GM23248 (cell line): ENCODE measurements at places on chromosomes 1 and 21.

DNA sequence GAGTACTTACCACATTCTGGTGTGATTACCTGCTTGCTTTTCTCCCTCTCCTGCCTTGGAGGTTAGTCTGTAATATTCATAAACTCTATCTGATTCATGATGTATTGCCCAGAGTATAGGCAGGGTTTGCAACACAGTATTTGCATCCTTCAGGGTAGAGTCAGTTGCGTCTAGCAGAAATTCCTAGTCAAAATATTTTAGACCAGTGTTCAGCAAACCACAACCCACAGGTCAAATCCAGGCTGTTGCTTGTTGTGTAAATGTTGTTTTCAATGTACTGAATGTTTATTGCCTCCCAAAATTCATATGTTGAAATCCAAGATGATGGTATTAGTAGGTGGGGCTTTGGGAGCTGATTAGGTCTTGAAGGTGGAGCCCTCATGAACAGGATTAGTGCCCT lies 82.9 kb downstream of the NGF start:
- peak; percentile 58 for DNase-seq

- DNase-seq = no peak
These were observed 14.1 kb upstream of the SLC19A2 start for GRCh38 chr1:169499807-169500206.

DNA sequence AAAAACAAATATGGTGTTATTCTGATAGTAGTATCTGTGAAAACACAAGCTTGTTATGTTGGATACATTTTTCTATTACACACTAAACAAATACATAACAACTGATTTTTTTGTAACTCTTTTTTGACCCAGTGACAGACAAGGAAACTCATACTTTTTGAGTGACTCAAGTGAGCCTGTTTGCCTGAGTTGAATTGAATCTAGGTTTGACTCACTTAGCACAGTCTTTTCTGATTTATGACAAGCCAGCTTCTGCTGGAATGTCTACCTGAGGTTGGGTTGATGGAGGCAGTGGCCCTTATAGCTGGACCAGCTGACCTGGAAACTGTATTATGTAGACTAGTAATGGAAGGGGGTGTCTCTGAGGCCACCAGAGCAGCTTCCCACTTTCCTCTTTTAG lies 4.2 kb upstream of the CLCA4 start:
- DNase-seq = peak; percentile 5

DNA sequence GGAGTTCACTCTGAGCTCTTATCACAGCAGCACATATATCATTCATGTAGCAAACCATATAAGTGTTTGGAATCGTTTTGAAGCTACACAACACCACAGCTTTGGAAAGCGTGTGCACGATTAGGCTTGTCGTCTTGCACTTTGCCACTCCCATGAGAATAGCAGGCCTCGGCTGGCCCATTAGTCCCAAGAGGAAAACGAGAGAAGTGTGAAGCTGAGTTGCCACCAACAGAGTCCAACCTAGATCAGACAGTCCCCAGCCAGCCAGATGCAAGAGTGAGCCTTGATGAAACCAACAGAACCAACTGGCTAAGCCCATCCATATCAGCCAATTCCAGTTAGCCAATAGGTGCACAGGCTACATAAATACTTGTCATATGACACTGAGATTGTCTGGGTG lies 238.4 kb downstream of the C1orf94 start:
- no peak for DNase-seq
